ENCODE measurements at places on chromosomes 16 and 17.
A peak's percentile ranks its signal among the peaks of the same experiment; 100 is the strongest.

DNA sequence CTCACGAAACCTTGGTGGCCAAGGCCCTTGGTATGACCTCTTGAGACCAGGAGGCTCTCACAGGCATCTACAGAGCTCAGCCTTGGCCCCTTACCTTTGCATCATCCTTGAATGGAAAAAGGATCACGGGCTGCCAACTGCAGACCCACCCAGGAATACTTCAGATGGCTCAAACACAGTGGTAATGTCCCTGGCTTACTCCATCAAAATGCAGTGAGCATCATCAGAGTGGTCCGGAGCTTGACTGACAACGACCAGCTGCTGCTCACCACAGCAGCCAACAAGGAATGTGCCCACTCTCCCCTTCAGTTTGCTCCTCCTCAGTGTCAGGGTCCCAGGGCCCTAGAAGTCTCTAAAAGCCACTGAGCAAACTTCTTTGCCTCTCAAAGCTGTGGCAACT lies 17.6 kb upstream of the MYH3 start:
- DNase-seq: no peak

- no peak for DNase-seq
Measured at GRCh38 chr17:9401434-9401833, 174.2 kb downstream of the STX8 start.

GRCh38 chr17:68771867-68772515 lies 170.8 kb upstream of the FAM20A start:
- no peak for DNase-seq

DNA sequence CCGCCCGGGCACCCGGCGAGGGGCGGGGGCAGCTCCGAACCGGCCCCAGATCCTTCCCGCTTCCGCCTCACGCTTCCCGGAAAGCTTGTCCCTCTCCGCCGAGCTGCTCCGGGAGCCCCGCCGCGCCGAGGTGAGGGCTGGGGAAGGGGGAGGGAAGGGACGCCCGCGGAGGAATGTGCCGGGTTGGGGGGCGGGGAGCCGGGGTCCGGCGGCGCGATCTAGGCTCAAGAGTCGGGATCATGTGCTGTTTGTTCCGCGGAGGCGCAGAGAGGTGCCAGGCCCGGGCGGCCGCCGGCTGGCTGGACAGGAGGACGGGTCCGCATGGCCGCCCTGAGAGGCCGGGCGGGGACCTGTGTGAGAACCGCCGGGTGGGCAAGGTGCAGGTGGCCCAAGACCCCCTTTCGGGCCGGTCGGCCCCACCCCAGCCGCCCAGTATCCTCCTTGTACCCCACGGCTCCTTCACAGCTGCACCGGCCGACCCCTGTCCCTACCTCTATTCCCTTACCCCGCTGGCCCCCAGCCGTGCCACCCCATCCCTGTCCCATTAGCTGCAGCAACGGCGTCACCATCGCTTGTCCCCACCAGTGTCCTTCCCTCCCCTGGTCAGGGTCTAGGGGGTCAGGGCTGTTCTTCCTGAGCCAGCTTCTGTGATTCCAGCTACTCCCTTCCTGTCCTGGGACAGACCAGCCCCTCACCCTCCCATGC lies 429 bp downstream of the KIF1C start:
- no peak for DNase-seq

- DNase-seq: no peak
Measured at GRCh38 chr17:17959520-17960361, 12.5 kb downstream of the TOM1L2 start.

DNA sequence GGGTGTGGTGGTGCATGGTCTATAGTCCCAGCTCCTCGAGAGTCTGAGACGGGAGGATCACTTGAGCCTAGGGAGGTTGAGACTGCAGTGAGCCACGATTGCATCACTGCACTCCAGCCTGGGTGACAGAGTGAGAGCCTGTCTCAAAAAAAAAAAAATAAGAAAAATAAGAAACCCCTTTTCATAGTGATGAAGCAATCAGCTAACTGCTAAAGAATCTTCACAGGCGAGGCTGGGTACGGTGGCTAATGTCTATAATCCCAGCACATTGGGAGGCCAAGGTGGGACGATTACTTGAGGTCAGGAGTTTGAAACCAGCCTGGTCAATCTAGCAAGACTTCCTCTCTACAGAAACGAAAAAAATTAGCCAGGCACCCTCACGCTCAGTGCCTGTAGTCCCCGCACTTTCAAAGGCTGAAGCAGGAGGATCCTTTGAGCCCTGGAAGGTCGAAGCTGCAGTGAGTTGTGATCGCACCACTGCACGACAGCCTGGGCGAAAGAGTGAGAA lies 760 bp downstream of the SLFN12L start:
- no peak for DNase-seq

GRCh38 chr17:6901086-6901485 lies 69.6 kb upstream of the TEKT1 start:
- no peak for DNase-seq

DNA sequence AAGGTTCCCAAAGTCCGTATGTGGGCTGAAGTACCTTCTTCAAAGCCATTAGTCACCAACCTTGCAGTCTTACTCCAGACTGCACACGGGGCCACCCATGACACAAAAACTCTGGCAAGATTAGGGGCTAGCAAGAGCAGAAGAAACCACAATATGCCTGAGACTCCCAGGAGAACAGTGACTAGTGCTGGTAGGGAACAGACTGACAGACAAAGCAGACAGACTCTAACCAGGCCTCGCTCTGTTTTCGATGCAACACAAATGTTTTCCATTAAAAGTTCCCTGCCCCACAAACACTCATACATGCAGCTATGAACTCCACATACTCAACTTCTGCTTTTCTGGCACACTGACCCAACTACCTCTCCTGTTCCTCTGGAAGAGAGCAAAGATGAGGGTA lies 102.2 kb downstream of the HIC1 start:
- DNase-seq: no peak

DNA sequence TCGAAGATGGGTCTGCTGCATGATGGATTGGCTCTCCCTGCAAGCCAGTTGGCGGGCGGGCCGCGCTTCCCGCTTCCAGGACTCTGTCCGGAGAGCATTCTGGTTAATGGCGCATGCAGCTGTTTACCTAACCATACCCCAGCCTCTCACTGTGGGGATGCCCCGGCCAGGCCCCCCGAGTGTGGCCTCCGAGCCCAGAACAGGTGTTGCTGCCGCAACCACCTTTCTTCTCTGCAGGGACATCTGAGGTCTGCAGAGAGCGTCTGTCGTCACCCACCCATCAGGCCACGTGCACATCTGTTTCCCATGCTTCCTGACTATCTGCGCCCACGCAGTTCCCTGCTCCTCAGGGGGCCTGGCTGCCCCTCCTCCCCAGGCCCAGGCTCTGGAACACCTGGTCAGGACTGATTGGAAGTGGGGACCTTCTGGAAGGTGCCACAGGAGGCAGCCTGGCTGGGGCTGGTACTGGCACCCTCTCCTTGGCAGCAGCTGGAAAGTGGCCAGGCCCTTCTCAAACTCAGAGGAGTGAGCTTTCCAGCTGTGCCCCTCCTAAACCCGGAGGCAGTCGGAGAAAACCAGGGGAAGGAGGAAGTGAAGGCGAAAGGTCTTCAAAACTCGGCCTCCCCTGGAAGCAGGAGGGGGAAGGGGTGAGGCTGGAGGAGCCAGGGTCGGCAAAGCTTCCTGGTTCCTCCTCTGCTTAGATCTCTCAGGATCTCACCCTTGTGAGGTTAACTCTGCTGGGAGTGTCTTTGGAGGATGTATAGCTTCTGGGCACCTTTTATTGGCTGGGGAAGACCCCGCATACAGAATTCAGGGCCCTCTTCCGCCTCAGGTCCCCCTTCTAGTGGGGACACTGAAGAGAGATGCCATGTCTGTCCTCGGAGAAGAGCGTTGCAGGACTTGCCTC lies 64.5 kb upstream of the CIBAR2 start:
- DNase-seq: no peak

DNA sequence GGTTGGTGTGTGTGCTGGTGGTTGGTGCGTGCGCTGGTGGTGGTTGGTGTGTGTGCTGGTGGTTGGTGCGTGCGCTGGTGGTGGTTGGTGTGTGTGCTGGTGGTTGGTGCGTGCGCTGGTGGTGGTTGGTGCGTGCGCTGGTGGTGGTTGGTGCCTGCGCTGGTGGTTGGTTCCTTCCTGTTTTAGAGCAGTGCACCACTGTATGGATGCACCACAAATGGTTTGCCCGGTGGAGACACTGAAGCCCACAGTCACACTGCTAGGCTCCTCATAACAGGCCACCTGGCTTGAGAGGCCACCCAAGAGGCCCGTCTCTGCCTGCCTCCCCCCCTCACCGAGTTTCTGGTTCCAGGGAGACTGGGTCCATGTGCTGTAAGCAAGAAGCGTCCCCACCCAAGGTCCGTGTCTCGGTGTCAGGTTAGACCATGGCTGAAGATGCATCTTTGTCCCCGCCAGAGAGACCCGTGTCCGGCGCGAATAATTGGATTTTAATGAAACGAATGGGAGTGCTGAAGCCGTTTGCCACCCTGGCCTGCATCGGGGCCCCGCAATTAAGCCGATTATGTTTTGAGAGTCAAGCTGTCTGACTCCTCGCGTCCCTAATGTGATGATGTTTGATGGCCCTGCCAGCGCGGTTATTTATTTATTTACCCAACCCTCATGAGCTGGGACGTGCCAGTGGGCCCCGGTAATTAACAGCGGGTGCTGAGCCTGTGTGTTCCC lies 161.3 kb upstream of the GSE1 start:
- DNase-seq: no peak

GRCh38 chr16:57633383-57634064 lies 5.1 kb downstream of the ADGRG1 start:
- no peak for DNase-seq

DNA sequence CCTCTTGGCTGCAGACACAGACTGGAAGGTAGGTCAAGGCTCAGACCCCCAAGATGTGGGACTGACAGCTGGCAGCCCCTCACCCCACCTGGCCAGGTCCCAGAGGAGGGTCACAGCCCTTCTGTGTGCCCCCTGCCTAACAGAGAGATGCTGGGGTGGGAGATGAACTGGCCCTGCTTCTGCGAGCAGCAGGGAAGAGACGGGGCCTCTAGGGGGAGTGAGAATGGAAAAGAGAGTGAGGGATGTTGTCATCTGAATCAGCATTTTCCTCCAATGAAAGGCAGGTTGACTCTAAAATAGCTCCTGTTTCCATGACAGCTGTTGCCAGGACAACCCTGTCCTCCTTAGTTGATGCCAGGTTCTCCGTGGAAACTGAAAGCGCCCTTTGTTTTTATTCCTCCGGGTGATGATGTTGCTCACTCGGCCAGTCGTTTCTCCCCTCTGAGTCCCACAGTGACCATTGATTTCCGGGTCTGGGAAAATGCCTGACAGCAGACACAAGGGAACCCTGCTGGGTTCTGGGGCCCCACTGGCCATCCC lies 4.9 kb upstream of the NDRG4 start:
- peak; percentile 15 for DNase-seq

DNA sequence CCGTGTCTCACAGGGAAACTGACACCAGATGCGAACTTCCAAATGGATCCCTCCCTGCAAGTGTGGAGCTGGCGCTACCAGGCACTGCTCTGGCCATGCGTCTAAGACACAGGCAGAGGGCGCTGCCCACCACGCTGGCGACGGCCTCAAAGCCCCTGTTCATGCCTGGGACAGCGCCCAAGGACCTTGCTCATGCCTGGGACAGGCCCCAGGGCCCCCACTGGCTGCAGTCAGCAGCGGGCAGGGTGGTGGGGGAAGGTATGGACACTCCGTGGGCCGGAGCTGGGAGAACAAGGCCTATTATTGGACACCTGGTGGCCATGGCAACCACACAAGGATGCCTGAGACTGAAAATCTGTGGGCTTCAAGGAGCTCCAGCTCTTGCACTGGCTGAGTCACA lies 8.8 kb downstream of the ZG16B start:
- peak; percentile 29 for DNase-seq

GRCh38 chr17:19021622-19022083 lies 17.1 kb upstream of the FAM83G start:
- DNase-seq: no peak

DNA sequence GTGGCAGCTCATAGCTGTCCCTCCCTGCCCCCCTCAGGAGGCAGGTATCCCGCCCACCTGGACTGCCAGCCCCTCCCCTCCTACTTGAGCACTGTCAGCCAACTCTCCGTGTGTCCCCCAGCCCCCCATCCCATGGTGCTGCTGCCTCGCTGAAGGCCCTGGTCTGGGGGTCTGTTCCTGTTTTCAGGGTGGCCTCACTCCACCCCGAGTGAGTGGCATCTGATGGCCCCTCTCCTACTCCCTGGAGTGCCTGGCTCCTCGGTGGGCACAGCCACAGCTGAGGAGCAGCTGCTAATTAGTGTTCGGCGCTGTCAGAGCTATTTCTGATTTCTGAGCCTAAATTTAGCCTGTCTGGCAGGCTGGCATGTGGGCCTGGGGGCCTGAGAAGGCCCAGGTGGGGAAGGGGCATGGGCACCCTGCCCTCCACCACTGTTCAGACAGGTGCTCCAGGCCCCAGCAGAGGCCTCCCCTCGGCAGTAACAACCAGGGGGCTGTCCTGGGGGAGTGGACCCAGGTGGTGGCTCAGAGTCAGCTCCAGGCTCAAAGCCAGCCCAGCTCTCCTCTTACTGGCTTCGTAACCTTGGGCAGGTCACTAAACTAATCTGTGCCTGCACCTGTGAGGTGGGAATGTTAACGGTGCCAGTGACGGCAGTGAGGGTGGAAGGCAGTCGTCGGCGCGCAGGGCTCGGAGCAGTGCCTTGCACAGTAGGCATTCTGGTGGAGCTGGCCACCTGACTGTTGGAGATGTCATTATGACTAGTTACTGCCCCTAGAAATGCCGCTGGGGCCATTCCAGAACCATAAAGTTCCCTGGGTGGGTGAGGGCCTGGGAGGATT lies 6.5 kb downstream of the FMNL1 start:
- DNase-seq: peak; percentile 35

- no peak for DNase-seq
Measured at GRCh38 chr16:89449726-89450335, 40.5 kb downstream of the ANKRD11 start.

DNA sequence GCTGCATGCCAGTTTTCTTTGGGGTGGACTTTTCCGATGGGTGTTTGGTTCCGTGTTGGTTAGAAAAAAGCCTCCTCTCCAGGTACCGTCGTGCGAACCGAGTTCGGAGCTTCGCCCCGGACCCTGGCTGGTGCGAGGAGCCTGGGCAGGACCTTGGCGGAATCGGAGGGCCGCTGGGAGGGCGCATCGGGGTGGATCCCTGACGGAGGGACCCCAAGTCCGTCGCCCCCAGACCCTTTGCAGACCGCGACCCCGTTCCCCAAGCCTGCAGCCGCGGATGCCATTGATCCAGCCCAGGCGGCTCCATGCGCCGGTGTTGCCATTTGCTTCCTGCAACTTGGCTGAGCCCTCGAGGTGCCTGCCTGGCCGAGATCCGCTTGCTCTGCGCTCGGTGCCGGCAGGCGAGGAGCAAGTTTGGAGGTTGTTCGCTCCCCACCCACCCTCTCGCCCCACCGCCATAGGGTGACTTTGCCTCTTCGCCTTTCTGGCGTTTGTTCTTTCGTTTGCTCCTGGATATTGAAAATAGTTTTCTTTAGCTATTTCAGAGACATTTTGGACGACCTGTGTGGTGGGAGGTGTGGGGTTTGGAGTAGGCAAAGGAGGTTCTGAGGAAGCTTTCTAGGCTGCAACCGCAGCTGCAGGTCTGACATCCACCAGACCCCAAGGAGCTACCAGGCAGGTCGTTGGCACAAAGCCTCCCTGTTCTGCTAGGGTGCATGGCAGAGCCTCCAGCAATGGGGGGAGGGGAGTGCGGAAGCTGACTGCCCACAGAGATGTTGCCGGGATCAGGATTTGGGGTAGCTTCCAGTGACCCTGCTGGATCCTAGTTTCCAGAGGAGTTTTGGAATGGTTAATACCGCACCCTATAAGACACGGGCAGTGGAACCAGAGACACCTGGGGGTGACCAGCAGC lies 58.2 kb downstream of the RAP1GAP2 start:
- DNase-seq: no peak
